ENCODE measurements at places on chromosomes 16 and 17. TPM values are rescaled to one million over a fixed set of nuclear protein-coding genes. Genes with fewer than 3 reads are reported as not detected.

The TNFRSF17 gene
- polyA plus RNA-seq: not detected

GRCh38 chr16:12758670-12759558 is 44.8 kb downstream of the CPPED1 start:
- no peak for DNase-seq

GRCh38 chr17:42720996-42721583 is 23.8 kb downstream of the EZH1 start:
- DNase-seq: peak; percentile 71

DNA sequence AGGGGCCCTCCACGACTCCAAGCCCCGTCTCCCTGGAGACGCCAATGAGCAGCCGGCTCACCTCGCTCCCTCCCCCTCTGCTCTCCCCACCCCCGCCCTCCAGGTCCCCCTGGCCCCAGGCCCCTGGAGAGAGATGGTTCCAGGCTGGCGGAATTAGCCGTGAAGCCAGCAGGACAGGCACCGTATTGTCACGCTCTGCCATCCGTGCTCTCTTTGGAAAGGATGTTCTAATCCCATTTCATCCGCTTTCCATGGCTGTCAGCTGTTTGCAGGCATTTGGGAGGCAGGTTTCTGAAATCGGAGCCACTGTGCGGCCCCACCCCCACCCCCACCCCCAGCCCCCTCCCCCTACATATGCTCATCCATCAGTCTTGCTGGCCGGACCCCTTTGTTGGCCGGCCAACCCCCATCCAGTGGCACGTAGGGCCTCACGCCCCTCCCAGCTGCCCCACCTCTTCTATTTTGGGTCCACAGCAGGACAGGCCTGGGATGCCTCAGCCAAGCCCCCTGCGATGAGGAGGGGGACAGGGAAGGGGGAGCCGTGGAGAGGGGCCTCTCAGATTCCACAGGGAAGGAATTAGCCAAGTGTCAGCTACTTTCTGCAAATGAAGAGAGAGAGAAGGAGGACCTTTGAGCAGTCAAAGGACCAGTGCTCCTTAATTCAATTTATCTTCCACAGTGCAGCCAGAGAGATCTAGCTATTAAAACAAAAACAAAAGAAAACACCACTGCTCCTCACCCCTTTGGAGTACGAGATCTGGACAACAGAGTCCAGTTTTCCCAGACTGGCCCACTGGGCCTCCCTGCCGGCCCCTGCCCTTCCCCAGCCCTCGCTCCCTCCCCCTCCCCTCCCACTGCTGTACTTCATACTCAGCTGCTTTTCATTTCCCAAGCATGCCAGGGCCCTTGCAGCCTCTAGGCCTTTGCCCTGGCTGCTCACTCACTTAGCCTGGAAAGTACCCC is 30.7 kb downstream of the SDK2 start:
- DNase-seq: no peak

DNA sequence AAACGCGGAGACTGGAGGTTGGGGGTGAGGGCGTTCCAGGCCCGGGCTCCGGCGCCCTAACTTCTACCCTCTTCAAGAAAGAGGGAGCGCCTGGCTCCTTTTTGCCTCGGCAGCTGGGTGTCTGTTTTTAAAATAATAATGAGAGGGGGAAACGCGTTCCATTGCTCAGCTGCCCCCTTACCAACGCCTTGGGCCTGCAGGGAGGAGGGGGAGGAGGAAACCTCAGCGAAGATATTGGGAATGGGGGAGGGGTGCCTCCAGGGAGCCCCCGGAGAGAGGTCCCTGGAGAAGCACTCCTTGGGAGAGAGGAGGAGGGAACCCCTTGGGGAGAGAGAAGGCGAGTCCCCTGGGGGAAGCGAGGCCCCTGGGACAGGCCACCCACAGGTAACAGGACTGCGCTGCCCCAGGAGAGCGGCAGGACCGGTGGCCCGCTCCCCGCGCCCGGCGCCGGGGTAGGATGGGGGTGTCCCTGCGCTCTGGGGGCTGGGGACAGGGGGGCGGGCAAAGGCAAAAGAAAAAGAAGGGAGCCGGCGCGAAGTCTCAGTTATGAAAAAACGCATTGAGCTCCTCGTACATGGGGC is 2.7 kb downstream of the NEUROD2 start:
- no peak for DNase-seq
